HFFc6 (cell line): ENCODE measurements at places on chromosomes 16 and 17. TPM values are rescaled to one million over a fixed set of nuclear protein-coding genes. Genes with fewer than 3 reads are reported as not detected.
A peak's percentile ranks its signal among the peaks of the same experiment; 100 is the strongest.

DNA sequence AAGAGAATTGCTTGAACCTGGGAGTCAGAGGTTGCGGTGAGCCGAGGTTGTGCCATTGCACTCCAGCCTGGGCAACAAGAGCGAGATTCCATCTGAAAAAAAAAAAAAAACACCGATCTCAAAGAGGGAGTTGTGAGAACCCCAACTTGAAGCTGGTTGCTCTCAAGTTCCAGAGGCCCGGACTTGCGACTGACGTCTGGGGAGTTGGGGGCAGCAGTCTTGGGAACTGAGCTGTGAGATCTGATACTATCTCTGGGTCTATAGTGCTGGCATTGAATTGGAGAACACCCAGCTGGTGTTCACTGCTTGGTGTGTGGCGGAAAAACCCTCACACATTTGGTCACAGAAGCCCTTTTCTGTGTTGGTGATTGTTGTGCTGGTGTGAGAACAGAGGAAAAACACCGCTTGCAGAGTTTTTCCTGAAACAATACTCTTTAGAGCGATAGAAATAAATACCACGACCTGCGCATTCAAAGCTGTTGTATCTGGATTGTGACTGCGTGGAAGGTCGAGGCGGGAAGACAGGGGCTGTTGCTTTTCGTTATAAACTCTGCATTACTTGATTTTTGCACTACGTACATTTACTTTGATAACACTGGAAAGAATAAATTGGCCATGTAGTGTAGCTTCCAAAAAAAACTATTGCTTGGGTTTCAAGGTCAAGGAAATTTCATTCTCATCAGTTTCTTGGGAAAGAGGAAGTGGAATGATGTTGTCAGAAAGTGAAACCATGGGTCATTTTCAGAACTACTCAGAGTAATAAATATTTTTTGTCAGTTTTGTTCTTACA, 8.8 kb downstream of the SCIMP start:
- no peak overlapping the region for H3K27ac ChIP-seq
- no peak for DNase-seq
- H3K4me3 ChIP-seq: no peak overlapping the region

DNA sequence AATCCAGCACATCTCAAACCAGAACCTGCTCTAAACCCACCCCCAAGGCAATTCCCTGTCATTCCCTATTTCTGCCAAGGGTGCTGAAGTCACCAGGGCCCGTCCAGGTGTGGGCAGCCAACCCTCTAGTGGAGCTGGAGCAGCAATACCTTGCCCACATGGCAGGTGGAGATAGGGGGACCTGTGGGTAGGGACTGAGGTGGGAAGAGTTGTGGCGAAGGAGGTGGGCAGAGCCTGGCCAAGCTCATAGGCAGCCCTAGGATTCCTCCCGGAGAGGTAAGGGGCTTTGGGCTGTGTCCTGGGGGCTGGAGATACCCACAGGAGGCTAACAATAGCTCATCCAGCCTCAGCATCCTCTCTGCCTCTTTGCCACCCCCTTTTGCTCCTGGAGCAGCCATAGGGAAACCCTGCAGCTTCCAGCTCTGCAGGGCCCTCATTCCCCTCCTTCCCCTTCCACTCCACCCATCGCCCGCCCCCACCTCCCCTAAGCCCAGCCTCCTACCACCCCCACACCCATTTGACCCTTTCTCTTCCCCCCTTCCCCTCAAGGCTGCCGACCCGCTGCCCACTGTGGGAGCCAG, 30.4 kb upstream of the CRHR1 start:
- no peaks in the 10 kb centered on the region for H3K36me3 ChIP-seq
- H3K27me3 ChIP-seq: peaks cover 68% of the 10 kb centered on the region
- H3K4me3 ChIP-seq: no peak overlapping the region
- no peak overlapping the region for H3K27ac ChIP-seq

Gene DPEP2
- total RNA-seq: 0.08 TPM in 1 of 3 replicates, not detected in the others

Gene UTS2R
- total RNA-seq: not detected in 2 replicates

Gene ZNF423
- not detected in 3 replicates for total RNA-seq

GRCh38 chr16:64469906-64470702, 651.8 kb downstream of the CDH11 start:
- peaks cover 12% of the 10 kb centered on the region for H3K4me1 ChIP-seq
- no peaks in the 10 kb centered on the region for H3K36me3 ChIP-seq
- DNase-seq: no peak
- no peak overlapping the region for H3K27ac ChIP-seq

- no peak overlapping the region for H3K4me3 ChIP-seq
- H3K27me3 ChIP-seq: peaks cover 11% of the 10 kb centered on the region
- peak; percentile 5 for DNase-seq
- no peaks in the 10 kb centered on the region for H3K4me1 ChIP-seq
- no peaks in the 10 kb centered on the region for H3K36me3 ChIP-seq
Measured at GRCh38 chr17:79658811-79659207, 48.0 kb upstream of the RBFOX3 start.

GRCh38 chr17:3693829-3694231, 2.1 kb downstream of the P2RX5 start:
- H3K36me3 ChIP-seq: peaks cover 5% of the 10 kb centered on the region; the same call in 1 of the 2 replicates
- H3K27ac ChIP-seq: no peak overlapping the region
- H3K27me3 ChIP-seq: peaks cover 5% of the 10 kb centered on the region
- DNase-seq: no peak
- H3K4me3 ChIP-seq: no peak overlapping the region
- H3K4me1 ChIP-seq: peaks cover 6% of the 10 kb centered on the region; the same call in 1 of the 2 replicates

Gene PRR35
- not detected in 2 replicates for total RNA-seq

- no peak overlapping the region for H3K4me3 ChIP-seq
- H3K36me3 ChIP-seq: no peaks in the 10 kb centered on the region
- H3K4me1 ChIP-seq: peaks cover 12% of the 10 kb centered on the region
- H3K27me3 ChIP-seq: peaks cover 10% of the 10 kb centered on the region
- H3K27ac ChIP-seq: no peak overlapping the region
Measured at GRCh38 chr17:44334727-44335126, 10.1 kb upstream of the SLC25A39 start.

Gene DDX52
- 24.3 to 30.3 TPM (median 26.9 TPM) in 3 replicates for total RNA-seq

DNA sequence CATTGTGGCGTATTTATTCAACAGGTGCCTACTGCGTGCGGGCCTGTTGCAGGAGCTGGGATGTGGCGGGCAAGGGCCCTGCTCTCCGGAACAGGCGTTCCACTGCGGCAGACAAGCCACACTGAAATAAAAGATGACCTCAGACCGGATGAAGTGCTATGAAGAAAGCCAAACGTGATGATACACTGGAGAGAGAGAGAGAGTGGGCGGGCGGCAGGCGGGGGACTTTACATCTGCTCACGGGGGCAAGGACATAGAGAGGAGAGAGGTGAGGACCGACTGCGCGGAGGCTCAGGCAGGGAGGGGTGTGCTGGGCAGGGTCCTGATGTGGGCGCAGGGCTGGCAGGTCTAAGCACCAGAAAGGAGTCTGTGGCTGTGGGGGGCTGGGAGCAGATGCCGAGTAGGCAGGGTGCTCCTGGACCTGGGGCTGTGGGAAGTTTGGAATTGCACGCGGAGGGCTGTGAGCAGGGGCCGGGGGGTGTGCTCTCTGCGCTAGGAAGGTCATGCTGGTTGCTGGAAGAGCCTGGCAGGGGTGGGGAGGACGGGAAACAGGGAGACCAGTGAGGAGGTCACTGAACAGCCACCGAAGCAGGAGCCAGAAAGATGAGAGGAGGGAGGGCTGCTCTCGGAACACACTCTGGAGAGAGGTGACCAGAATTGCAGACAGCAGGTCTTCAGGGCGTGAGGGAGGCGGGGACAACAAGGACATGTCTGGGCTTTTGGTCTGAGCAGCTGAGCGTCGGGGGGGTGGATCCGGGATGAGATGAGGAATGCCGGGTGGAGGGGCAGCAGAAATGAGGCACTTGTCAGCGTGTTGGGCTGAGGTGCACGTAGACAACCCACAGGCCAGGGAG, 9.9 kb downstream of the MXRA7 start:
- H3K4me1 ChIP-seq: peaks cover 54% of the 10 kb centered on the region
- DNase-seq: peak; percentile 81
- peak overlapping the region; percentile 76 for H3K4me3 ChIP-seq
- peaks cover 4% of the 10 kb centered on the region for H3K27me3 ChIP-seq
- H3K36me3 ChIP-seq: peaks cover 6% of the 10 kb centered on the region; the same call in 1 of the 2 replicates

GRCh38 chr16:81996664-81997509, 14.4 kb downstream of the SDR42E1 start:
- H3K4me3 ChIP-seq: peak overlapping the region; percentile 17; the same call in 1 of the 2 replicates
- peak overlapping the region; percentile 78 for H3K27ac ChIP-seq
- H3K36me3 ChIP-seq: no peaks in the 10 kb centered on the region

Gene FOXC2
- total RNA-seq: 5.9 to 8.0 TPM (median 7.7 TPM) in 3 replicates

- H3K36me3 ChIP-seq: peaks cover 31% of the 10 kb centered on the region
- H3K4me3 ChIP-seq: peak overlapping the region; percentile 41
- no peaks in the 10 kb centered on the region for H3K27me3 ChIP-seq
- peak; percentile 64 for DNase-seq
Measured at GRCh38 chr17:31156326-31156725, 61.5 kb downstream of the NF1 start.

DNA sequence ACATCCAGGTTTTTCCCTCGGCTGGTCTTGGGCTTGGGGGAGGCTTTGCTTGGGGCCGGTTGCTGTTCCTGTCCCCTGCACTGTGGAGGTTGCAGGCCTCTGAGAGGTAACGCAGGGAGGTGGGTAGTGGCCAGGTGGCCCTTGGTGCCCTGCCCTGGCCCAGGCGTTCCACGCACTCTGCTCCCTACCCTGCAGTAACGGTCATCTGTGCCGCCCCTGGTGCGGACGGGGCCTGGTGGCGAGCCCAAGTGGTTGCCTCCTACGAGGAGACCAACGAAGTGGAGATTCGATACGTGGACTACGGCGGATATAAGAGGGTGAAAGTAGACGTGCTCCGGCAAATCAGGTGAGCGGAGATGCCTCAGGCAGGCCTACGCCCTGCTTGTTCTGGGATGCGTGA, 30.9 kb downstream of the AKAP1 start:
- H3K4me3 ChIP-seq: no peak overlapping the region
- no peaks in the 10 kb centered on the region; the same call in 1 of the 2 replicates for H3K4me1 ChIP-seq
- peaks cover 11% of the 10 kb centered on the region; the same call in 1 of the 2 replicates for H3K36me3 ChIP-seq
- H3K27ac ChIP-seq: no peak overlapping the region
- H3K27me3 ChIP-seq: peaks cover 2% of the 10 kb centered on the region; the same call in 1 of the 2 replicates
- DNase-seq: no peak

- H3K27ac ChIP-seq: no peak overlapping the region
- no peaks in the 10 kb centered on the region for H3K4me1 ChIP-seq
- no peaks in the 10 kb centered on the region for H3K36me3 ChIP-seq
- peaks cover 15% of the 10 kb centered on the region for H3K27me3 ChIP-seq
- H3K4me3 ChIP-seq: no peak overlapping the region
- DNase-seq: no peak
Measured at GRCh38 chr16:10663146-10663545, 31.6 kb downstream of the TEKT5 start.

DNA sequence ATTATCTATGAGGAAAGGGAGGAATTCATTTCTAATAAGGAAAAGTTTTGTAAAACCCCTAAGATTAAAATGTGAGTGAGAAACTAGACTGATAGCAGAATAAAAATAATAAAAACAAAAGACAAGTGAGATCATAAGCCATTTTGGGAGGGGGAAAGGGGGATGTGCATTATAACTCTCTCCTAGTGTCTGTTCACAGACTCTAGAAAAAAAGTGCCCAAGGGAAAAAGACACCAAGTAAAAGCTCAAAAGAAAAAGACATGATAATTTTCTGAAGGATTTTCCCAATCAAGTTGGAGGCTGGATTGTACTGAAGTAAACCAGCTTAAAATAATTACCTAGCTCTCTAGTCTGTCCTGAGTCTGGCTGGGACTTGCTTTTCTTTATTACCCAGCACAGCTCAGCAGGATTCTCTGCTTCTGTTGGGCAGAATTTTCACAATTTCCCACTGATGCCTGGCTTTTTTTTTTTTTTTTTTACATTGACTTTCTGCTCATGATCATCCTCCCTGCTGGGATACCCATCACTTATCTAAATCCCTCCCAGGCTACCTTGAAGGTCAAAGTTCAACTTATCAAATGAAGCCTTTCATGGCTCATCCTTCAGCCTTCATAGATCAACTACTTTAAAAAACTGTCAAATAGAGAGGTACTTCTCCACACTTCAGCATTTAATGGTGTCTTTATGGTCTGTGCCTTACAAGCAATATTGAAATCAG, 124.2 kb upstream of the KCNJ16 start:
- H3K36me3 ChIP-seq: no peaks in the 10 kb centered on the region
- peaks cover 5% of the 10 kb centered on the region for H3K4me1 ChIP-seq
- no peak for DNase-seq
- no peak overlapping the region for H3K27ac ChIP-seq
- H3K27me3 ChIP-seq: no peaks in the 10 kb centered on the region; the same call in none of the 2 replicates

GRCh38 chr17:47368262-47368661, 44.5 kb downstream of the EFCAB13 start:
- H3K4me1 ChIP-seq: no peaks in the 10 kb centered on the region
- H3K4me3 ChIP-seq: no peak overlapping the region
- no peak for DNase-seq
- peaks cover 6% of the 10 kb centered on the region; the same call in 1 of the 2 replicates for H3K36me3 ChIP-seq
- H3K27ac ChIP-seq: no peak overlapping the region
- H3K27me3 ChIP-seq: no peaks in the 10 kb centered on the region; the same call in none of the 2 replicates

- H3K4me1 ChIP-seq: peaks cover 17% of the 10 kb centered on the region
- no peak overlapping the region for H3K27ac ChIP-seq
- H3K36me3 ChIP-seq: no peaks in the 10 kb centered on the region
- no peak overlapping the region for H3K4me3 ChIP-seq
Measured at GRCh38 chr17:77890771-77891170, 67.7 kb upstream of the TNRC6C start.

Gene SHISA9
- total RNA-seq: not detected in 3 replicates
